ENCODE measurements at places on chromosomes 12 and 14. TPM values are rescaled to one million over a fixed set of nuclear protein-coding genes. Genes with fewer than 3 reads are reported as not detected.
A peak's percentile ranks its signal among the peaks of the same experiment; 100 is the strongest.

The ENDOU gene
- total RNA-seq = not detected

The CD4 gene
- total RNA-seq = not detected

The HOXC10 gene
- 2.9 TPM for total RNA-seq

The DLGAP5 gene
- 94.1 TPM for total RNA-seq

The BCL2L14 gene
- total RNA-seq = not detected

The PLBD2 gene
- 18.8 TPM for total RNA-seq

The SYNE3 gene
- total RNA-seq = 1.2 TPM

DNA sequence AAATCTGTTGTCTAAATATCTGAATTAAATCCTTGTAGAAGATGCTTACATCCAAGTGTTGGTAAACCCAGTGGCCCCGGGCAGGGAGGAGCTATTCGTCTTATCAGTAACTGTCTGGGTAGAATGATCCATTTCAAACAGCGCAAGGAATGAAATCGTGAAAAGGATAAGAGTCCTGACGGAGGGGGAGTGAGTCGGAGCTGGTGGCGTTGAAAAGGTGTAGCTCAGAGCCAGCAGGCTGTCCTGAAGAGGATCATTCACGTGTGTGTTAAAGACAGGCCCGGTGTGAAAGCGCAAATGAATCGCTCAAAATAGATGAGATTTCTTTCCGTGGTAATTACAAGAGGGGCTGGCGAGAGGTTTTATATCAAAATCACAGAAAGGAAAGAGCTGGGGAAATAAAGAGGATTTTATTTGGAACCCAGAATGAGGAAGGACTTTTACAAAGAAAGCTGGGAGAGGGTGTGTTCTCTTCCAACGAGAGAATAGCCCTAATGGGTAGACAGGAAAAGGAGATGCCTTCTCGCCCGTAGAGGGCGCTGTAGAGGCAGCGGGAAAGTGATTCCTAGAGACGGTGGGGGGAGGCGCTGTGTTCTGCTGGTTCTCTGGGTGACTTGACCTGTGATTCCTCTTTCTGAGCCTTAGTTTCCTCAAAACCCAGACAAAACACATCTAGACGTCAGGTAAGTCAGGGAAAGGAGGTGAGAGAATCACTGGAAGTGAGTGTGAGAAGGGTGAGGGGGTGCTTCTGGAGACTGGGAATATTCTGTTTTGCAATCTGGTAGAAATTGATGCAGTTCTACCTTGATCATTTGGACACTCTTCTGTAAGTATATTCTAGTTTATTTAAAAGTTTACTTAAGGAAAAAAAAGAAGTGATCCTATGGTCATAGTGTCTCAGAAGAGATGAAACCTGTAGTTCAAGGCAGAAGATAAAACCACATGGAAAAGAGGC lies 39.3 kb downstream of the SRRM4 start:
- H3K4me3 ChIP-seq = no peak overlapping the region
- peak; percentile 53 for DNase-seq
- H3K4me1 ChIP-seq = no peaks in the 10 kb centered on the region
- no peaks in the 10 kb centered on the region for H3K36me3 ChIP-seq

GRCh38 chr12:123478069-123478468 lies 20.1 kb downstream of the SNRNP35 start:
- no peaks in the 10 kb centered on the region for H3K36me3 ChIP-seq
- H3K4me1 ChIP-seq = no peaks in the 10 kb centered on the region
- DNase-seq = no peak
- no peak overlapping the region for H3K27ac ChIP-seq

DNA sequence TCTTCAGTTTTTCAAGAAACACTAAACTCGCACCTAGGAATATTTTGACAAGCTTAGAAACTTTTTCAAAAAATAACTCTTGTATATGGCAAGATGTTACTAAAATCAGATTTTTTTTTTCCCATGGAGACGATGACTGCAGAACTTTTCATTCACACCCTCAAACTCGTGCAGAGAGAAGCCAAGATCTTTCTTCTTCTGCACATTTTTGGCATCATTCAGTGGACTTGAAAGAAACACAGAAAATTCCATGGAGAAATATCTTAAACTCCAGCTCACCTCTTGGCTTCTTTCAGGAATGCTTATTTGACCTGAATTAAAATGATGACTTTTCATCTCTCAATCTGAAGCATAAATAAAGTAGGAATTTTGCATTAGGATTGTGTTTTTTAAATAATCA lies 919.4 kb downstream of the NRXN3 start:
- no peaks in the 10 kb centered on the region for H3K4me1 ChIP-seq
- no peak overlapping the region for H3K27ac ChIP-seq
- no peak for DNase-seq
- H3K36me3 ChIP-seq = no peaks in the 10 kb centered on the region
- H3K27me3 ChIP-seq = peaks cover 3% of the 10 kb centered on the region
- no peak overlapping the region for H3K4me3 ChIP-seq

GRCh38 chr14:32821964-32822653 lies 116.6 kb upstream of the NPAS3 start:
- no peak overlapping the region for H3K4me3 ChIP-seq
- H3K27me3 ChIP-seq = no peaks in the 10 kb centered on the region
- DNase-seq = peak; percentile 54
- H3K36me3 ChIP-seq = no peaks in the 10 kb centered on the region
- H3K4me1 ChIP-seq = peaks cover 13% of the 10 kb centered on the region
- H3K27ac ChIP-seq = no peak overlapping the region

GRCh38 chr12:50390316-50390741 lies 6.1 kb downstream of the FAM186A start:
- H3K27me3 ChIP-seq = no peaks in the 10 kb centered on the region
- H3K27ac ChIP-seq = peak overlapping the region; percentile 27
- peaks cover 25% of the 10 kb centered on the region for H3K4me1 ChIP-seq
- H3K4me3 ChIP-seq = no peak overlapping the region
- peak; percentile 97 for DNase-seq
- H3K36me3 ChIP-seq = no peaks in the 10 kb centered on the region

- H3K27me3 ChIP-seq = peaks cover 7% of the 10 kb centered on the region
- no peaks in the 10 kb centered on the region for H3K36me3 ChIP-seq
- no peak overlapping the region for H3K4me3 ChIP-seq
These were observed 83.6 kb downstream of the ANKS1B start for GRCh38 chr12:99901181-99901580.

DNA sequence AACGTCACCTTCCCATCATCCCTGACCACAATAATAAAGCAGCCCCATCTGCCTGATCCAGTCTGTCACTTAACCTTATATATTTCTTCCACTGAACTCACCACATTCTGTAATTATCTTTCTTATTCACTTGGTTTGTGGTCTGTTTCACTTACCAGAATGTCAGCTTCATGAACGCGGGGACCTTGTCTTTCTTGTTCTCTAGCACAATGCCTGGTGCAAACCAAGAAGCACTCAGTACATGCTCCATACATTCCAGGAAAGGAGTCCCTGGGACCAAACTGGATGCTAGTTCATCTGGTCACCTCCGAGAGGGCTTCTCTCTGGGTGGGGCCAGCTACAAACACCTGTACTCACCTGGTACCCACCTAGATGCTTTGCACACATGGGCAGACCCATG lies 17.4 kb upstream of the ANKRD33 start:
- no peak overlapping the region for H3K4me3 ChIP-seq
- H3K4me1 ChIP-seq = no peaks in the 10 kb centered on the region
- no peak for DNase-seq
- no peaks in the 10 kb centered on the region for H3K36me3 ChIP-seq
- no peak overlapping the region for H3K27ac ChIP-seq

GRCh38 chr12:10196210-10196609 lies 16.5 kb upstream of the GABARAPL1 start:
- H3K36me3 ChIP-seq = no peaks in the 10 kb centered on the region
- no peak for DNase-seq
- peaks cover 24% of the 10 kb centered on the region for H3K4me1 ChIP-seq
- no peaks in the 10 kb centered on the region for H3K27me3 ChIP-seq
- H3K4me3 ChIP-seq = no peak overlapping the region

GRCh38 chr12:308511-308910 lies 45.9 kb upstream of the SLC6A13 start:
- peaks cover 53% of the 10 kb centered on the region for H3K36me3 ChIP-seq
- H3K27ac ChIP-seq = no peak overlapping the region
- peak; percentile 16 for DNase-seq
- H3K27me3 ChIP-seq = no peaks in the 10 kb centered on the region

GRCh38 chr12:105110851-105111250 lies 3.3 kb downstream of the WASHC4 start:
- H3K4me1 ChIP-seq = peaks cover 24% of the 10 kb centered on the region
- H3K27me3 ChIP-seq = no peaks in the 10 kb centered on the region
- peaks cover 29% of the 10 kb centered on the region for H3K36me3 ChIP-seq
- no peak overlapping the region for H3K27ac ChIP-seq
- H3K4me3 ChIP-seq = no peak overlapping the region

- no peak for DNase-seq
- H3K4me1 ChIP-seq = no peaks in the 10 kb centered on the region
- H3K27me3 ChIP-seq = no peaks in the 10 kb centered on the region
These were observed 19.3 kb upstream of the ST8SIA1 start for GRCh38 chr12:22353615-22354325.

Data from PC-3 (cell line).